A673 (cell line): ENCODE measurements at places on chromosomes 4 and X. TPM values are rescaled to one million over a fixed set of nuclear protein-coding genes. Genes with fewer than 3 reads are reported as not detected.

RAB41 gene
- total RNA-seq, result not detected in 2 replicates

SGCB gene
- 32.6 and 38.6 TPM in 2 replicates for total RNA-seq

DNA sequence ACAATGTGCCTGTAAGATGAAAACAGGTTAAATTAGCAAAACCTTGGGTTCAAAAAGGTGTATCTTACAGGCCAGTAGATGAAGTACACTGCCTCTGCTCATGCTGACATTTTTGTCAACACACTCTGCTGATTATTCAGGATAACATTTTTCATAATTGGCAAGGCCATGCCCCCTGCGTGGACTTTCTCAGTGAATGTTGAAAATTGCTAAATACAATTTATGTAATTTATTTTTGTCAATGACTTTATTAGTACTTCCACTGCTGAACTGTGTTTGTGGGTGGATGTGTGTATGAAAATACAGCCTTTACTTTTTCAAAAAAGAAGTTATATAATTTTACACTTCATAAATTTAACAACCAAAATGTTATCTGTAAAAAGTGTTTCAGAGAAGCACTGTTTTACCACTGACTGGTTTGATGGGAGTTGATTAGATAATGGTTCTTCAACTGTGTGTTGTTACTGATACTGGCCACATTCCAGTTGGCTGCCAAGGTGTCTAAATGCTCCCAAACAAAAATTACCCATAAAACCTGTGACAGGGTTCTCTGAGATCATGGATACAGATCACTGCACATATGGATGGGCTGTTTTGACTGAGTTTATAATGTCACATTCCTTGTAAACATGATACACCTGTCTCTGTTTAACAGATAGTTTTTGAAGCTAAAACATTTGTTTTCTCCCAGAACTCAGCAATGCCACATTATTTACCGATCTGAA lies 151.9 kb upstream of the SLC7A11 start:
- H3K36me3 ChIP-seq, result no peaks in the 10 kb centered on the region
- no peaks in the 10 kb centered on the region for H3K27me3 ChIP-seq

DNA sequence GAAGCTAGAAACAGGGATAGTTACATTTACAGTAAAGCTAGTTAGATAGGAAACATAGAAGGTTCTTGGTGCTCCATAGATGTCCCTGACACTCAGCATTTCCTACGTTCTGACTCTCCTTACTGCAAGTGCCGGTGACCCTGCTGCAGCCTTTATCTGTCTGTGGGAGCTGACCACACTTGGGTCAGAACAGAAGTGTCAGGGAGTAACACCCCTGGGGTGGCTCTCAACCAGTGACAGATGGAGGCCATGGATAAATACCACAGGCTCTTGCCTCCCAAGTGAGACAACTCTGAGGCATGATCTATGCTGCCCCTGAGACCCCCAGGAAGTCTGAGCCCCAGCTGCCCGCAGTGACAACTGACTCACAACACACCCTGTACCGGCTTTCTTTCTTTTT lies 69.8 kb downstream of the ANXA3 start:
- H3K4me1 ChIP-seq, result no peaks in the 10 kb centered on the region
- H3K4me3 ChIP-seq, result no peak overlapping the region
- H3K36me3 ChIP-seq, result no peaks in the 10 kb centered on the region

DNA sequence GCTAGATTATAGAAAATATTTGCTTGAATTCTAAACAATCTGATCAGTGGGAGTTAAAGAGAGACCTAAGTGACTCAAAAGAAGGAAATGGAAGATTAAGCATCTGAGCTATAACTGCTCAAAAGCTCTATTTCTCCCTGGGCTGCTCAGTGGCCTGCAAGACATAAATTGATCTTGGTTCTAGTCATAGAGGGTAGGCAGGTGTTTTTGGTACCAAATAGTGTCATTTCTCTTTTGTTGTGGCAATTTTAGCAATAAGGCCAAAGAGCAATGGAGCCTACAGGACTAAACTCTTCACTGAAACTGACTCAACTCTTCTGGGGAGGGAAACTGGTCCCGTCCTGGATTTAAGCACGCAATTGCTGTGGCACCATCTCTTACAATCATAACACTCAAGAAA lies 33.9 kb upstream of the BMP2K start:
- no peak for DNase-seq
- no peak overlapping the region for H3K4me3 ChIP-seq
- no peaks in the 10 kb centered on the region for H3K36me3 ChIP-seq
- no peaks in the 10 kb centered on the region for H3K4me1 ChIP-seq
- no peak overlapping the region for H3K27ac ChIP-seq
- H3K27me3 ChIP-seq, result no peaks in the 10 kb centered on the region

- no peaks in the 10 kb centered on the region for H3K36me3 ChIP-seq
- no peaks in the 10 kb centered on the region for H3K27me3 ChIP-seq
- peaks cover 4% of the 10 kb centered on the region for H3K4me1 ChIP-seq
- no peak overlapping the region for H3K27ac ChIP-seq
- H3K4me3 ChIP-seq, result no peak overlapping the region
- no peak for DNase-seq
Measured at GRCh38 chr4:153758136-153758535, 1.7 kb downstream of the RNF175 start.

DNA sequence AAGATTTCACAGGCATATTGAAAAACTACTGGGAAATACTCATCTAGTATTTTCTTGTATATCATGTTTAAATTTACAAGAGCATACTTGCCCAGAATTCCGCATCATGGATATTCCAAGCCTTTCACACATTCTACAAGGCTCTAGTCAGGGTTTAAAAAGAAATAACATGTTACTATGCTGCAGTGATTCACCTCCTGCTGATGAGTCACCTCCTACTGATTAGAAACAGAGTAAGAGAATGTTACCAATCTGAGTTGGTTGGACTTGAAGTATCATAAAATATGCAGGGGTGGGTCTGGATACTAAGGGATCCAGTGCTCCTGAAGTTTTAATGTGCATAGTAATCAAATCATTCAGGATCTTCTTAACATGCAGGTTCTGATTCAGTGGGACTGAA lies 192.0 kb upstream of the ANK2 start:
- peak; percentile 49 for DNase-seq
- no peak overlapping the region for H3K4me3 ChIP-seq
- H3K36me3 ChIP-seq, result no peaks in the 10 kb centered on the region
- H3K27ac ChIP-seq, result no peak overlapping the region
- peaks cover 23% of the 10 kb centered on the region for H3K4me1 ChIP-seq

DNA sequence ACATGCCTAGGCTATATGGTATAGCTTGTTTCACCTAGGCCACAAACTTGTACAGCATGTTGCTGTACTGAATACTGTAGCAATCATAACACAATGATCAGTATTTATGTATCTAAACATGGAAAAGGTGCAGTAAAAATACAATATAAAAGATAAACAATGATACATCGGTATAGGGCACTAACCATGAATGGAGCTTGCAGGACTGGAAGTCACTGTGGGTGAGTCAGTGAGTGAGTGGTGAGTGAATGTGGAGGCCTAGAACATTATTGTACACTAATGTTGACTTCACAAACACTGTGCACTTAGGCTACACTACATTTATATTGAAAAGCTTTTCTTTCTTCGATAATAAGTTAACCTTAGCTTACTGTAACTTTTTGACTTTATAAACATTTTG lies 45.6 kb upstream of the ANK2 start:
- no peak overlapping the region for H3K27ac ChIP-seq
- no peak for DNase-seq
- peaks cover 14% of the 10 kb centered on the region for H3K4me1 ChIP-seq
- no peaks in the 10 kb centered on the region for H3K27me3 ChIP-seq
- no peak overlapping the region for H3K4me3 ChIP-seq
- no peaks in the 10 kb centered on the region for H3K36me3 ChIP-seq

- H3K27ac ChIP-seq, result no peak overlapping the region
- H3K27me3 ChIP-seq, result no peaks in the 10 kb centered on the region
- no peak overlapping the region for H3K4me3 ChIP-seq
- no peaks in the 10 kb centered on the region for H3K4me1 ChIP-seq
Measured at GRCh38 chrX:118652717-118653116, 74.7 kb upstream of the IL13RA1 start.

DNA sequence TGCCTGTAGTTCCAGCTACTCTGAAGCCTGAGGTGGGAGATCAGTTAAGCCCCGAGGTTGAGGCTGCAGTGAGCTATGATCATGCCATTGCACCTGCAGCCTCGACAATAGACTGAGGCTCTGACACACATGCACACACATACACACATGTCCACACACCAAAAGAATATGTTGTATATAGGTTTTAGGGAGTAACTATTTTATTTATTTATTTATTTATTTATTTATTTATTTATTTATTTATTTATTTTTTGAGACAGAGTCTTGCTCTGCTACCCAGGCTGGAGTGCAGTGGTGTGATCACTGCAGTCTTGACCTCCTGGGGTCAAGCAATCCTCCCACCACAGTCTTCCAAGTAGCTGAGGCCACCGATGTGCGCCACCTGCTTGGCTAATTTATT lies 78.3 kb downstream of the DCLK2 start:
- H3K27me3 ChIP-seq, result no peaks in the 10 kb centered on the region
- no peak for DNase-seq
- H3K4me3 ChIP-seq, result no peak overlapping the region
- peaks cover 8% of the 10 kb centered on the region for H3K4me1 ChIP-seq
- no peaks in the 10 kb centered on the region for H3K36me3 ChIP-seq
- no peak overlapping the region for H3K27ac ChIP-seq

RASL11B gene
- total RNA-seq, result 0.67 and 0.90 TPM in 2 replicates

GRCh38 chr4:40251366-40251765 lies 54.5 kb downstream of the RHOH start:
- peaks cover 20% of the 10 kb centered on the region for H3K4me1 ChIP-seq
- H3K27ac ChIP-seq, result no peak overlapping the region
- H3K36me3 ChIP-seq, result peaks cover 11% of the 10 kb centered on the region
- no peaks in the 10 kb centered on the region for H3K27me3 ChIP-seq

GRCh38 chr4:113383111-113383785 lies 333.8 kb downstream of the ANK2 start:
- no peaks in the 10 kb centered on the region for H3K27me3 ChIP-seq
- peaks cover 44% of the 10 kb centered on the region for H3K4me1 ChIP-seq
- H3K4me3 ChIP-seq, result no peak overlapping the region
- no peaks in the 10 kb centered on the region for H3K36me3 ChIP-seq

ASMT gene
- not detected in 2 replicates for total RNA-seq

- no peak for DNase-seq
- no peaks in the 10 kb centered on the region for H3K36me3 ChIP-seq
- H3K27me3 ChIP-seq, result no peaks in the 10 kb centered on the region
- no peak overlapping the region for H3K4me3 ChIP-seq
- no peak overlapping the region for H3K27ac ChIP-seq
Measured at GRCh38 chr4:163558539-163559044, 64.1 kb downstream of the TMA16 start.

DNA sequence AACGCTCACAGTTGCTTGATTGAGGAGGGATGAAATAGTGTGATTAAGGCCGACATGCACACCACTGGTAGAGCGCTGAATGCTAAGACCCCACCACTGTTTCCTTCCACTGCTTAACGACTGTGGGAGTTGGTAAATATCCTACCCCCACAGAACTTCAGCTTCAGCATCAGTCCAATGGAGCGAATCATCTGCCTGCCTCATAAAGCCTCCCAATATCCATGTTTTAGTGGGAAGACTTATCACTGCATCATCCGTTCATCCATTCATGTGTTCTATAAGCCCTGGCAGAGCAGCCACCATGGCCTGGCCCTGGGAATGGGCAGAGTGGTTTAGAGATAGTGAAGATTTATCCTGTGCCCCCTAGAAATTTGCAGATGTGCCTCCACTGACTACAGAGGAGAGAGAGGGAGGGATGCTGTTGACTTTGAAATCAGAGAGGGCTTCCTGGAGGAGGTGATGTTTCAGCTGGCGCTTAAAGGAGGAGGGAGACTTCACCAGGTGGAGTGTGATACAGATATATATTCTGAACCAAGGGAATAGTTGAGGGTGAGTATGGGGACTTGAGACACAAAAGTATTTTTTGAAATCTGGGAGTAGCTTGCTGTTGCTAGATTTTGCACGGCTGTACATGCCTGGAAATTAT lies 71.9 kb upstream of the STX18 start:
- H3K4me3 ChIP-seq, result no peak overlapping the region
- no peaks in the 10 kb centered on the region for H3K4me1 ChIP-seq
- DNase-seq, result no peak
- no peaks in the 10 kb centered on the region for H3K36me3 ChIP-seq

DNA sequence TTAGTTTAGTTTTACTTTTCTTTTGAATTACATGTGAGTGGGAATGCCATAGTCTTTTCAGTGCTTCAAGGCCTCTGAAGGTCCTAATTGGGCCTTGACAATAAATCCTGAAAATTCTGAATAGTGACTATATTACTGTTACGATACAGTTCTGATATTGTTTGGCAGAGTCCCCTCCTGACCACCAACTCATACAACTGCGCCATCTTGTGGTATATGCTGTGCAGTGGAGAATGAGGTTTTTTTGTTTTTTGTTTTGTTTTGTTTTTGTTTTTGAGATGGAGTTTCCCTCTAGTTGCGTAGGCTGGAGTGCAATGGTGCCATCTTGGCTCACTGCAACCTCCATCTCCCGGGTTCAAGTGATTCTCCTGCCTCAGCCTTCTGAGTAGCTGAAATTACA lies 56.6 kb upstream of the CHRDL1 start:
- peaks cover 6% of the 10 kb centered on the region for H3K27me3 ChIP-seq
- no peak overlapping the region for H3K27ac ChIP-seq
- peak; percentile 52 for DNase-seq
- no peaks in the 10 kb centered on the region for H3K4me1 ChIP-seq
- no peaks in the 10 kb centered on the region for H3K36me3 ChIP-seq

- DNase-seq, result no peak
- no peak overlapping the region for H3K4me3 ChIP-seq
- H3K27ac ChIP-seq, result no peak overlapping the region
Measured at GRCh38 chr4:85367815-85368214, 107.1 kb upstream of the ARHGAP24 start.
